ENCODE measurements at places on chromosomes 2 and 18. TPM values are rescaled to one million over a fixed set of nuclear protein-coding genes. Genes with fewer than 3 reads are reported as not detected.

Gene CD207
- total RNA-seq, result not detected

Gene PDCD1
- total RNA-seq, result not detected

GRCh38 chr2:211396815-211397214, 840.4 kb downstream of the CPS1 start:
- H3K27ac ChIP-seq, result peak overlapping the region; percentile 43
- peaks cover 39% of the 10 kb centered on the region for H3K4me1 ChIP-seq
- no peaks in the 10 kb centered on the region for H3K27me3 ChIP-seq

Gene GKN1
- total RNA-seq, result not detected

GRCh38 chr2:84169871-84170270, 289.2 kb downstream of the SUCLG1 start:
- no peaks in the 10 kb centered on the region for H3K27me3 ChIP-seq
- no peaks in the 10 kb centered on the region for H3K36me3 ChIP-seq
- H3K4me3 ChIP-seq, result no peak overlapping the region
- no peak for DNase-seq
- H3K27ac ChIP-seq, result no peak overlapping the region
- peaks cover 3% of the 10 kb centered on the region for H3K4me1 ChIP-seq

GRCh38 chr2:205808486-205809121, 126.3 kb downstream of the NRP2 start:
- H3K27me3 ChIP-seq, result no peaks in the 10 kb centered on the region
- H3K27ac ChIP-seq, result peak overlapping the region; percentile 60
- H3K4me3 ChIP-seq, result no peak overlapping the region
- H3K36me3 ChIP-seq, result no peaks in the 10 kb centered on the region
- DNase-seq, result no peak

Data from progenitor cell of endocrine pancreas (in vitro differentiated cells).